ENCODE measurements at places on chromosomes 12 and 14.

DNA sequence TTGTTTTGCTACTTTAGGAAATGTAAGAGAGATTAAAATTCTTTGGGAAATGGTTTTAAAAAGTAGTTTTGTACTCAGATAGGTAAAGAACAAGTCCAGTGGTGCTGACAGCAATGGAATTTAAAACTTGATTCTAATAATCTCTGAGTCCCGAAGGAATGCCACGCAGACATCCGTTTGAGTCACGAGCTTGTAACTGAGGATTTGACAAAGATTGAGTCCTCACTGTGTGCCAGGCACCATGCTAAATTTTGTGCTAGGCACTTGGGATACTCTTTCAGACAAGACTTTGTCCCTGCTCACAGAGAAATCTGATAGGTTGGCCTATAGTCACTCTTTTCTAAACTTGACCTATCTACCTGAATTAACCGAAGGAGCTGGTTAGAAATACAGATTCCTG lies 12.7 kb downstream of the FLRT2 start:
- DNase-seq = no peak

DNA sequence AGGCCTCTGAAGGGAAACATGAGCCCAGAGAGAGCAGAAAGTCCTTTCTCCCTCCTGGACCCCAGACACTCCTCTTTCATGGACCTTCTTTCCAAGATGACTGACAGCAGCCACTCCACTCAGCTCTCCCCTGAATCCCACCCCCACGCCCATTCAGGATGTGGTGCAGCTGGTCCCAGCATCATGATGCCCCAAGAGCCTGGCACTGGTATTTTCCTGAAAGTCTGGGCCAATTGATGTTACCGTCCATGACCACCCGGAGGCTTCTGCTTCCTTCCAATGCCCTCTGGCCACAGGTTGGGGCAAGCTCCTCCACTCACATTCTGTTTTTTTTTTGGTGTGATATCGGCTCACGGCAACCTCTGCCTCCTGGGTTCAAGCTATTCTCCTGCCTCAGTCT lies 112.6 kb downstream of the CALM1 start:
- no peak for DNase-seq

DNA sequence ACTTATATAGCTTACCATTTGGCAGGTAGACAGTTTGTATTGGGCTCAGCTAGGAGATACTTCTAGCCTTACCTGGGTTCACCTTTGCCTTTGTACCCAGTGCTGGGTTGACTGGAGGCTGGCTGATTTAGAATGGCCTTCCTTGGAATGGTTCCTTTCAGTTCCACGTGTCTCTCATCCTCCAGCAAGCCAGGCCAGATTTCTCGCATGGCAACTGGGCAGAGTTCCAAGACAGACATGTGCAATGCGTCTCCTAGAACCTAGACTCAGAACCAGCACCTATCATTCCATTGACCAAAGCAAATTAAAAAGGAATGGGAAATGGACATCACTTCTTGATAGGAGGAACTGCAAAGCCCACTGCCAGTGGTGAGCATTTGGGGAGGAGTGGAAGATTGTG lies 79.1 kb upstream of the BDKRB2 start:
- DNase-seq = no peak

GRCh38 chr12:57842342-57843294 lies 3.9 kb downstream of the CTDSP2 start:
- DNase-seq = no peak

- DNase-seq = no peak
Observed at GRCh38 chr14:24984846-24985589, 64.9 kb downstream of the STXBP6 start.

GRCh38 chr14:93981316-93982229 lies 5.2 kb upstream of the ASB2 start:
- DNase-seq = no peak

- DNase-seq = no peak
Observed at GRCh38 chr12:111295176-111295575, 73.7 kb downstream of the PHETA1 start.

DNA sequence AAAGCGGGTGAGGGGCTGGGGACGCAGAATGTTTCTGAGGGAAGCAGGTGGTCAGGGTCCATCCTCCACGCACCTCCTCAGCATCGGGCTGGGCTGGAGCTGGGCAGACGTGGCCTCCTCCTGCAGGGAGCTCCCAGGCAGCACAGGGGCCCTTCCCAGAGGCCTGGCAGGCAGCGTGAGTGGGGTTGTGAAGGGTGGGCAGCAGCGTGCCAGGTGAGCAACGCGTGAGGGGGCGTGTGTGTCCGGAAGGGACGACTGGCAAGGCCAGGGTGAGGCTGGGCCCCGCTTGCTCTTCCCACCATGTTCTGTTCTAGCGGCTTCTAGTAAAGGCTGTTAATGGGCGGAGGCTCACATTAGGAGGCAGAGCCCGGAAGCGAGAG lies 17.1 kb downstream of the ANKRD9 start:
- no peak for DNase-seq

GRCh38 chr14:96039633-96040311 lies 610 bp downstream of the C14orf132 start:
- DNase-seq = no peak

DNA sequence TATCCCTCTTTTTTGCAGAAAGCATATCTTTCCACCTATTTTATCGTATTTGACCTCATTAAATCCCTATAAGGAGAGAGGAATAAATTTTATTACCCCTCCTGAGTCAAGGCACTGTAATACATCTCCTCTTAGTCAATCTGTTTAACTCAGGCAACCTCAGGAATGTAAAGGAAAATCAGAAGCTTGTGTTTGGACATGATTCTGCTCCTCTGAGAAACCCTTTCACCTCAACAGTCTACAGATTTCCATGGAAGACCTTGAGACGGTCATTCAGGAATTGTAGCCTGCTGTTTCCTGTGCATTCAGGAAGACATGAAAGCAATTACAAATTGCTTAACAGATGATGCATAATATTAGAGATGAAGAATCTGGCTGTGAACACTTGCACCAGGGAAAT lies 360.8 kb downstream of the PAWR start:
- DNase-seq = no peak

DNA sequence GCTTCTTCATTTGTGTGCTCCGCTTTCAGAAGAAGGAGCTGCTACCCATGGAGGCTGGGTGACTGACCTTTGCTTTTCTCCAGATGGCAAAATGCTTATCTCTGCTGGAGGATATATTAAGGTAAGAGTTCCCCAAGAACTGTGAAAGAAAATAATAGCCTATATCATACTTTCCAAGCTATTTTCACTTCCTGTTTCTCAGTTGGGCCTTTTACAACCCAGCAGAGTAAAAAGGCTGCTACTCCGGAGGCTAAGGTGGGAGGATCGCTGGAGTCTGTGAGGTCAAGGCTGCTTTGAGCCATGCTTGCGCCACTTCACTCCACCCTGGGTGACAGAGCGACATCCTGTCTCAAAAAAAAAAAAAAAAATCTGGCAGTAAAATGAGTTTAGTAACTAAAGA lies 82.1 kb downstream of the APAF1 start:
- no peak for DNase-seq

- DNase-seq = no peak
Observed at GRCh38 chr14:49992901-49993339, 100.0 kb downstream of the ARF6 start.

GRCh38 chr14:64676410-64677008 lies 27.7 kb upstream of the PLEKHG3 start:
- DNase-seq = no peak

- DNase-seq = no peak
Observed at GRCh38 chr14:104359301-104359968, 220.1 kb upstream of the C14orf180 start.

DNA sequence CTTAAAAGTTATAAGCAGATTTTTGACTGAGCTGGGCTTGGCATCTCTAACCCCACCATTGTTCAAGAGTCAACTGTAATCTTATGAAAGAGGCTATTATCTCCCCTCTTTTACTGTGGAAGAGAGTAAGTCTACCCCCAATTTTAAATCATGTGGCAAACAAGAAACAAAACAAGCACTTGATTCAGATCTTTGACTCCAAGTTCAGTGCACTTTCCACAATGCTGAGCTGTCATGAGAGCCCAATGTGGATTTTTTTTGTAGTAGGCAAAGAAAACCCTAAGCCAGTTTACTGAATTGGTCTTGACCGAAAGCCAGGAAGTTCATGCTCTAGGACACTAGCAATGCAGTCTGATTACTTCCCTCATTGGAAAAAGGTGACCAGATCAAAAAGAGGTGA lies 306.2 kb downstream of the GALC start:
- no peak for DNase-seq

DNA sequence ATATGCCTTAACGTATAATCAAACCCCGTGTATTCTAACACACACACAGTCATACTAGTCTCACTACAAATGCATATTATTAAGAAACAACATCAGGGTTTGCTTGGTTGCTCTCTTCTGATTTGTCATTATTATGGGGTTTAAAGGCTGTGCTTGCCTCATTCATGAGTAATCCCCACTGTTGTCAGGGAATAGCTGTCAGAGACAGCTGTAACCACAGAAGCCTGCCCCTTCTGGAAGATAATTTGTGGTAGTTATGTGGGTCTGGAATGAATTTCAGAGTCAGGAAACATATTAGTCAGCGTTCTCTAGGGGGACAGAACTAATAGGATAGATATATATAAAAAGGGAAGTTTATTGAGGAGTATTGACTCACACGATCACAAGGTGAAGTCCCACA lies 456.9 kb upstream of the TMEM132C start:
- no peak for DNase-seq

DNA sequence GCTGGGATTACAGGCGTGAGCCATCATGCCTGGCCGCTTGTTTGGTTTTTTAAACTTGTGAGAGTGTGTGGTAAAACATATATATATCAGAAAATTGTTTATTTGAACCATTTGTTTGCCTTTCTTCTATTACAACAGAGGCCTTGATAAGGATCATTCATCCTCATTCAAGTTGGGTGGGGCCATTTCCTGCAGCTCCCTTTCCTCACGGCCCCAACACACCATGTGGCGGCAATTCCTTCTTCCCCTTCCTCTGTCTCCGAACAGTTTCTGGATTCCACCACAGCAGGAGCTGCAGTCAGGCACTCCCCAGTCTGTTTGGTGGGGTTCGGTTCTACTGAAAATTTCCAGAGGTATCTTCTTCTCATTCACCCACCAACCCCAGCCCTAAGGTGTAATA lies 42.0 kb upstream of the RASSF3 start:
- DNase-seq = no peak

DNA sequence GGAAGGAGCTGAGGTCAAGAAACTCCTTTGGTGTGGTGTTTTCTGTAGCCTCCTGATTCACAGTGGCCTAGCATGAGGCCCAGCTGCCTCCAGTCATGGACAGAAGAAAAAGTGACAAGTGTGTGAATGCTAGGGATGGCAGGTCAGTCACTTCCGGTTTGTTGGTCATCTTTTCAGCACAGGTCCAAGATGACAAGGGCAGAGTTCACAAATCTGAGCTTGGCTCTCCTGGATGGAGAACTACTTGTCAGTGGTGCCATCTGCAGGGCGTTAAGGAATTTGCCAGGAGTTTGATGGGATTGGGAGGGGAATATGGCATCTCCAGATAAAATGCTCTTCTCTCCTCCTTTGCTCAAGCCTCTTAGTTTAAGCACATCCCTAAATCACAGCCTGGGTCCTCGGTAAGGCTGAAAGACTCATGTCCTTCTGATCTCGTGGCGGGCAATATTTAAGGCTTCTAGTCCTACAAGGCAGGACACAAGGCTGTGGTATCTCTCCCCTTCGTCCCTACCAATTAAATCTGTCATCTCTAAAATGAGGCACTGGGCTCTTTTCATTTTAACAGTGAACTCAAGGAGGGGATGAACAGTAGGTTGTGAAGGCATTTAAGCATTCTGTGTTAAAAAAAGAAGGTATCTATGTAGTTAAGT lies 10.0 kb downstream of the TUBA1B start:
- DNase-seq = no peak

- DNase-seq = no peak
Observed at GRCh38 chr14:24481622-24482324, 26.3 kb downstream of the CMA1 start.

- DNase-seq = no peak
Observed at GRCh38 chr12:86683568-86684304, 427.5 kb upstream of the MGAT4C start.

- no peak for DNase-seq
Observed at GRCh38 chr12:116009805-116010204, 267.7 kb downstream of the MED13L start.

DNA sequence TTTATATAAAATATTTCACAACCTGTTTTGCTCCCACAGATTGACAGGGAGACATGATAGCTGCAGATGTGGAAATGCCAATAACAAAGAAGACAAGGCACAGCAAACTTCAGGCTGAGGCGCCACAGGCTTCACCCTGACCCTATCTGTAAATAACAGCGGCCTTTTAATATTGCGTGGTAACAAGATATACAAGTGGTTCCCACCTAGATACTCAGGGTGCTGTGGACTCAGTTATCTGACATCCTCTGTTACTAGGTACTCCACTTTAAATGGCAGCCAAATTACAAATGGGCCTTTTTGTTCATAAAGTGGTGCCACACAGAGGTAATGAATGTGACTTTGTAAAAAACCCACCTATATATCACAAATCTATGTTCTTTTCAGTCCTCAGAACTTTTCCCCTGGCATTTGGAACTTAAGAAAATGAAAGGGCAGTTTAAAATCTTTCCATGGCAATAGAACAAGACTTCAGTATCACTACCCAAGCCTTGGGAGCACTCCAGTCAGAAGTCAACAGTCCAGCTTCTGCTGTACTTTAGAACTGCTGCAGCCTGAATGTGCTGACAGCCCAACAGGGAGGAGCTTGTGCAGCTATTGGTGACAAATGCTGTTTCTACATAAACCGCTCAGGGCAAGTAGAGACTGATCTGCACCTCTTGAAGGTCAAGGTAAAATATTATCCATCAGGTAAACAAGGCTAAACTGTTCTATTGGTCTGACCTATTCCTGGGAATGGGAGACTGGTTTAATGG lies 86.2 kb upstream of the DCD start:
- DNase-seq = no peak

- DNase-seq = no peak
Observed at GRCh38 chr12:51793201-51793600, 55.3 kb downstream of the FIGNL2 start.

DNA sequence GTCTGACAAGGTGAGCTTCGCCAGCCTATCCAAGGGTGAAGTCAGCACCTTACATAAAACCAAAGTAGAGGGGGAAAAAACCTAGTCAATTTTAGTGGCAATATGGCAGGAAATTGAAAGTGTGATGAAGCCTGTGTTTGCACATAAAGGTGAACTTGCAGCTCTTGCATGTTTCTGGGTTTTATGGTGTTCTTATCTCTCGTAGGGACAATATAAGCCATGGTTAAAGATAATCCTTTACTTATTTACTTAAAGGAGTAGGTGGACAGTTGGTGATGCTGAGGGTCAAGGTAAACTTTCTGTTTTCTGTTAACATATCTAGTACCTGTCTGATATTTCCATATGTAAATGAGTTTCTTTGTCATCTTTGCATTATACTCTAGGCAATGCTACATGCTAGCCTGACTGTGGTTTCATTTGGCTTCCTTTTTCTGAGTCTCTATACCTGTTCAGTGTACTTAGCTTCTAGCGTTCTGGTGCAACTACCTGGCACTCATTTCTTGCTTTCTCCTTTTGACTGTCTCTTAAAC lies 32.8 kb downstream of the CCDC91 start:
- DNase-seq = no peak

GRCh38 chr12:17301544-17301943 lies 695.6 kb upstream of the LMO3 start:
- no peak for DNase-seq

Data from T-helper 22 cell (primary cell).